Fibroblast of skin of left quadriceps (primary cell): ENCODE measurements at places on chromosomes 6 and 20.
A peak's percentile ranks its signal among the peaks of the same experiment; 100 is the strongest.

DNA sequence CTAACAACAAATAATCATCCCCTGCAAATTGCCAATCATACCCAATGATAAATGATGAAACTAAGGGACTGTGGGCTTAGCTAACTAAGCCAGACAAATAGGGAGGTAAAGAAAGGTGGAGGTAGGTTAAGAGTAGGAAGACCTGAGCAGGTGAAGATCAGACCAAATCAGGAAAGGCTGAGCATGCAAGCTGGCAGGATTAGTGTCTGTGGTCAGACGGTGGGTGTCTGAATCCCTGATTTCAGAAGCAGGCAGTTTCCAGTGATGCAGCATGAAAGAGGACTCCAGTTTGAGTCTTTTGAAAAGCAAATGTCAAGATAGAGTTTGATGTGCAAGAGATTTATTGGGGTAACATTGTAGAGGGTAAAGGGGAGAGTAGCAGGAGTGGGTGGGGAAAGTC lies 181.4 kb upstream of the MYLIP start:
- no peak for DNase-seq

- no peak for DNase-seq
These were observed 35.8 kb upstream of the SHLD1 start for GRCh38 chr20:5714261-5715041.

DNA sequence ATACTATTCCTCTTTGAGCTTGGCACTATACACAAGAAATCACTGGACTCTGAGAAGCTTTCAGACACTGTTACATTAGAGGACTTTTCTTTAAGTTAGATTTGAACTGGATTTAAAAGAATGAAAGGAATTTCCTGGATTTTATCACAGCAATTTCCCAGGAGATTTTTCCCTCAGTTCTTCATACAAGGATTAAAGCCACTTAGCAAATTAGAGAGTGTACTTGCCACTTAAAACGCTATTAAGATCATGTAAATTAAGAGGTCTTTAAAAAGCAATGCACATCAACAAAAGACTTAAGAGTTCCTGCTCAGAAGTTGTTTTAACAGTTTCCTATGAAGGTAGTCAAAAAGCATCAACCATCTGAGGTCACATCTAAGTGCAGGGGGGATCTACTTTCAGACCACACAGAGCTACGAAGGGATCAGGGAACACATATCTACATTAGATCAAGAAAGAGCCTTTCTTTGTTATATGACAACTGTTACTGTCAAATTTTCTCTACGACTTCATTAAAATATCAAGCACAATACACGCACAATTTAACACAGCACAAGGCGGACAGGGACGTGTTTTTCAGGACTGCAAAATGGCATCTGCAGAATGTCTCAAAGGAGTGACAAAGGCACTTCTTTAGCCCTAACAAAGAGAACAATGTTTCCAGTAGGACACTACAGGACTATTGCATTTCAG lies 65.8 kb downstream of the EPB41L2 start:
- peak; percentile 52 for DNase-seq

DNA sequence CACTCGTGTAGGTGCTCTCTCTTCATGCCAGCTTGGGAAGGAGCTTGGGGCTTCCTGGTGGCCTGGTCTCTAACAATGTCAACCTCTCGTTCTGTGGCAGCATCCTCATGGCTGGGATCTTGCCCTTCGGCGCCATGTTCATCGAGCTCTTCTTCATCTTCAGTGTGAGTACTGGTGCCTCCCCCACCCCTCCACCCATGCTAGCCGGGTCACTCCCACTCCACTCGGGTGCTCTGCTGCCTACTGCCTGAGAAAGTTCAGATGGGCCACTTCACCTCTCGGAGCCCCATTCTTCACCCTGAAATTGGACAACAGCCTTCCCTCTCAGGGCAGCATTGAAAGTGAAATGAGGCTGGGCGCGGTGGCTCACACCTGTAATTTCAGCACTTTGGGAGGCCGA lies 48.8 kb downstream of the TM9SF4 start:
- no peak for DNase-seq
